ENCODE measurements at places on chromosomes 3 and 15.

- no peak for DNase-seq
Measured at GRCh38 chr15:46855388-46855787, 861.9 kb upstream of the SEMA6D start.

- DNase-seq = no peak
Measured at GRCh38 chr15:59105854-59106253, 908 bp downstream of the CCNB2 start.

DNA sequence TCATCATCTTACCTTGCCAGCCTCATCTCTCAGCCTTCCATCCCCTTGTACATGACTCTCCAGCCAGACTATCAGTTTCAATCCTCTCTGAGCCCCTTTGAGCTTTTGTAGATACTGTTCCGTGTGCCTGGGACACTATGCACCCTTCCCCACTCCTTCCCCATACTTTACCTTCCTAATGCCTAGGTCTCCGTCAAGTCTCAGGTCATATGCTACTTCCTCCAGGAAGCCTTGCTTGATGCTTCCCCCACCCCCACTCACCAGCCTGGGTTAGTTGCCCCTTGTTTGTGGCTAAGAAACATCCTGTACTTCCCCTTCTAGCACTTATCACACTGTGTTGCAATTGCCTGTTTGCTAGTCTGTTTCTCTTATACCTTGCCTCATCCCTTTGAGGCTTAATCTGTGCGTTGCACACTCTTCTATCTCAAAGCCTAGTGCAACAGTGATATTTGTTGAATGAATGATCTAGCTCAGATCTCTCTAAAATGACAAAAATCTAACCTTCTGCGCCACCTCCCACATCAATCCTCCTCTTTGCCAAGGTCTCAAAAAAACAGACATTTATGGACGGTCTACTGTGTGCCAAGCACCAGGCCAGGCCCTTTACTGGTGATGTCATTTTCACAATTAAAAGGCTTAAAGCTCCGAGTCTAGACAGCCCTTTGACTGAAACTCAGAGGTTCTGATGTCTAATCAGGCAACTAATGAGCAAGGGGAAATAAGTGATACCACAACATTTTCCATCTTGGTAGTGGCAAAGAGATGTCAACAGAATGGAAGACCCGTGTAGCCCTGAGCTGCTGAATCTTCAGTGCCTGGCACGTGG lies 6.5 kb upstream of the USP3 start:
- DNase-seq = no peak

DNA sequence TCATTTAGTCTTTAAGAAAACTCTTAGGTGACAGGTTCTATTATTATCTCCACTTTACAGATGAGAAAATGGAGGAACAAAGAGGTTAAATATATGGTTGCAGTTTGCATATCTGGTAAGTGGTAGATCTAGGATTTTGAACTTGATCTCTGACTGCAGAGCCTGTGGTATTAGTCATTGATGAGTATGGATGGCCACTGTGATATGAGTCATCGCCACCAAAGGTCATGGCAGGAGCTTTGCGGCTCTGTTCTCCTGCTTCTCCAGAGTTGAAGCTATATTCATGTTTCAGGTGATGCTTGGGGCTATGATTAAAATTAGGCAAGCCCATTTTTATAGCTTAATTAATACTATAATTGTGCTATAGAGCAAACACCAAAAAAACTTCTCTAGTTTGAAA lies 306.2 kb upstream of the DPPA4 start:
- DNase-seq = peak; percentile 3

GRCh38 chr3:64152086-64152485 lies 73.2 kb downstream of the PRICKLE2 start:
- no peak for DNase-seq

DNA sequence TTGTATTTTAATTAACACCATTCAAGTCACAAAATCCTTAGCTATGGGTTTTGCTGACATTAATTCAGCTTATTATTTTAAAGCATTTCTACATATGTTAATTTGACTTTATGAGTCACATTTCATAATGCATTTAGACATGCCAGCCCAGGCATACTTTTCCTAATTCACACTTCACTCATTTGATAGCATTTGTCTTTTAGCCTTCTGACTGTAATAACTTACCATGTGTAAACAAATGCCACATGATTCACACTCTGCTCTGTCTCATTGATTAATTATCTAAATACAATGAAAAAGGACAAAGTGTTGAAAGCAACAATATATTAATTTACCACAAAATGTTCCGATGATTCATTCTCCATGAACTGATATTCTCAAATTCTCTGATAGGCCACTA lies 927.8 kb upstream of the EPHA6 start:
- DNase-seq = no peak

DNA sequence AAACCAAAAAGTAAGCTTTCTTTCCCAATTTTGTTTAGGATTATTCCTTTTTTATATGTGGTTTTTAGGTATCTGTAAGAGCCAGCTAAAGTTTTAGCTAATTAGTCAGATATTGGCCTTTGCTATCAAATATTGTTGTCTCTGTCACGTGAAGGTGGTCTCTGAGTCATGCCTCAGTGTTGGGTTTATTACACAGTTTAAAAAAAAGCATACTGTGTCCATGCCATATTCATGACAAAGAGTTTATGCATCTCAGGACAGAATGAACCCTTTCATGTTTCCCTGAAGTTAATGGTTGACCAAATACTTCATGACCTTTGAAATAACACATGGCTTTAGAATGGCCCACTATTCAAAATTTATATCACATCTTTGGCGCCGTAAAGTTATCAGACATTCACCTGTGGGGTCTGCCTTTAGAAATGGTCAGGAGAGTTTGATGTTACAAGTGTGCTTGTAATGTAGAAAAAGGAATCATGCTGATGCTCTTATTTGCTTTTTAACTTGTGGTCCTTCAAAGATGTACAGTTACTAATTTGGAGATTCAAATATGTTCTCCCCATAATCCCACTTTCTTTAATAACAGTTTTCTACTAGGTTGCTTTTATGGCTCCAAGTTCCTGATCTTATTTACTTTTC lies 101.5 kb downstream of the MYRIP start:
- peak; percentile 72 for DNase-seq

DNA sequence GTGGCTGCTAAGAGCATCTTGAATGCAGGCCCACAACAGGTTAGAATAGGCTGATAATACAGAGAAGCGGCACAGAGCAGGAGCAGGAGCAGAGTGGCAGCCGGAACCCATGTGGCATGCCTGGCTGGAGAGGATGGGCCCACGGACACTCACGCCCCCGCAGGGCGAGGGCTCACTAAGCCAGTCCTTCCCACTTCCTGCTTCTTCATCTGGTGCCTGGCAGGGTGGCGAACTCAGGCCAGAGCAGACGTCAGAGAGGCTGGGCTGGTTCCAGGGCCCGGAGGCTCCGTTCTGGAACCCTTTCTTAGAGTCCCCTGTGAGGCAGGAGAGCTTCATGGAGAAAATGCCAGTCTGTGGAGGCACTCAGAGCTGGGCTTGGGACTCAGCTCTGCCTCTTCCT lies 195.1 kb downstream of the NTRK3 start:
- DNase-seq = no peak

DNA sequence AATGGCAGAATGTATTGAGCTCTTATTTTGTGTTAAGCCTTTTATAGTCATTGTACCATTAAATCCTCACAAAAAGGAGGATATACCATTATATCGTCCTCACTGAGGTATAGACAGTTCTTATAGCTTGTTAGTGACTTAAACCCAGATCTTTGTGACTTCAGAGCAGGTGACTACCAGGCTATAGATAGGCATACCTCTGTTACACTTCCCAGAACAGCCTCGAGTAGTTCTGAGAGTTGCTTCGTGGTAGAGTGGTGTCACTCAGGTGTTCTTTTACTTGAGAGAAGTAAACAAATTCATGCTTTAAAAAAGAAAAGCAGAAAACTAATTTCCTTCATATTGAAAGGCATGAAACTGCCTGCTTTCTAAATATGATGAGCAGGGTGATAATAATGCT lies 59.9 kb downstream of the SEC22A start:
- DNase-seq = no peak

GRCh38 chr15:61831505-61831921 lies 228.7 kb downstream of the VPS13C start:
- DNase-seq = no peak

DNA sequence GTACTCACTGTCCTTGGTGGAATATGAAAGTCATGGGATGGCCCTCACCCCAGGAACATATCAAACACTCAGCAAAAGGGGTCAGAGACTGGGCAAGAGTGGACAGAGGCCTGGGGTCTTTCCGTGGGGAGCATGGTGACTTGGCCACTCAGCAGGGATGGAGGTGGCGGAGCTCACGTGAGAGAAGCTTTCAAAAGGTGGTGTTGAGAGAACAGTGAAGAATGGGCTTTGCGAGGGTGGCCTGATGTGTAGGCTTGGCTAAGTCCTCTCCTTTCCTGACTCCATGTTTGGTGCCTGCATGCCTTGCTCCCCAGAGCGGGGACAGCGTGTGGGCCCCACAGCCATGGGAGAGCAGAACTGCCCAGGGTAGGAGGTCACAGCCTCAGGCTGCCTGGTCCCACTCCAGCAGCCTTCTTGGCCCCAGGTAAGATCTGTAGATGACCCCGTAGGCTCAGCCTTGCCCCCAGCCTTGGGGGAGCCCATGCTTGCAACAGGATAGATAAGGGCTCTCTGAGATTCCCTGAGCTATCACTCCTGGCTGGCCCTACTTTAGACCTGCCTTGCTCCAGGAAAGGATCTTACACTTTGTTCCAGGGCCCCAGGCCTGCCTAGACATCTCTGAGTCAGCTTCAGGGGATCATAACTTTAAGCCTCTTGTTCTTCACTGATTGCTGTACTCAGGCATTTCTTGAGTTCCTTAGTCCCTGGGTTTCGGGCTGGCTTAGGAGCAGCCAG lies 17.0 kb downstream of the RPLP1 start:
- DNase-seq = no peak

GRCh38 chr3:167874671-167875372 lies 139.3 kb downstream of the SERPINI1 start:
- no peak for DNase-seq

- DNase-seq = no peak
Measured at GRCh38 chr3:150149651-150150051, 179.0 kb upstream of the PFN2 start.

DNA sequence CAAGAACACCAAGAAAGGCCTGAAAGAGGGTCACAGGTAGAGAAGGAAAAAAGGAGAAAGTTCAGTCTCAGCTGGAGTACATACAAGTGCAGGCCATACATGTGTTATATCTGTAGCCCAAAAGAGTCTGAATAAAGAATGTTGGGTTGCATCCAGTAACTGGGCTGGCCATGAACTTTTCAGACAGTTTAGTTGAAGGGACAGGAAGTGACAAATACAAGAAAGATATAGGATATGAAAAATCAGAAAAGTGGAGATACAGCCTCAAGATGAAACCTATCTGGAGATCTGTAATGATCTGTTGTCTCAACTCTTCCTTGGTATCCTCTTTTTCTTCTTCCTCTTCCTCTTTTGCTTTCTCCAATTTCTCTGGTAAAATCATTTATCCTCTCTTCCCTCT lies 671.7 kb downstream of the MECOM start:
- DNase-seq = no peak

- no peak for DNase-seq
Measured at GRCh38 chr15:82393671-82394070, 35.9 kb upstream of the GOLGA6L9 start.

DNA sequence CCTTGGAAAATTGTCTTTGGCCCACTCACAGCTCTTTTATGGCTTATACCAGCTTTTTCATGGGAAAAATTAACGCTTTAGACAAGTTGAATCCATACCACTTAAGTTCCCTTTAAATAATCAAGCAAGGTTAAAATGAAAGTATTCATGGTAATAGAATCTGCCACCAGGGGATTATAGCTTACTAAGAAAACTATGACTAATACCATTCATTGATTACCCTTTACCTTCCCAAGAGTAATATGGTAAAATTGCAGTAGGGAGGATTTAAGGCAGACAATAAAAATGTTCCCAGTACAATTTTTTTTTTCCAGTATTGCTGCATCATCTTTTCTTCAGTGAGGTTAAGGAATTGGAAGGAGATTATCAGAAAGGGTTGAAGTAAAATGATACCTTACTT lies 641.1 kb upstream of the NAALADL2 start:
- peak; percentile 27 for DNase-seq

DNA sequence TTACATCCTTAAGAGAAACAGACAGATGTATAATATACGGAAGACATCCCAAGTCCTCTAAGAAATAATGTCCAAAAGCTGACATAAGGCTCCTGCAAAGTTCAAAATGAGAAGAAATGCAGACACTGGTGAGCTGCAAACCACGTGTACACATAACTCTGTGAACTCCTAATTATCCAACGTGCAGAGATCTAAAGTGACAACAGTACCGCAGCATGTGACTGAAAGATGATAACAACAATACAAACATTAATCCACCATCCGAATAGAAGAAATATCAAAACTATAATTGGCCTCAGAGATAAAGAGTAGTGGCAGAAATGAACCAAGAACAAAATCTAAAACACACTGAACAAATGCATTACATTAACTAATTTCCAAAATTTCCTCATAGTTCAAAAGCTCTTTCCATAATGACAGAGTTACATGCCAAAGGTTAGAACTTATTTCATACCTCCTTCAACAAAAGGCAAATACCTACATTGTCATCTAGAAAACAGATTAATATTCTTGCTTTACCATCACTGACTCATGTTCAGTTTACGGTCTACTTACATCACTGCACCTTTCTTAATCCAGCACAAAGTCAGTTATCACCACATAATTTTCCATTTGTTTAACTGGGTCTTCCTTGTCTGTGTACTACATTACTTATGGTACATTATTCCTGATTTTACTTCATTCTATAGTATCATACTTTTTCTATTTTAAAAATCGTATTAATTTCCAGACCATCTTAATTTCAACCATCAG lies 2.2 kb downstream of the PDCD10 start:
- DNase-seq = no peak

All from SK-MEL-5 (cell line).